ENCODE measurements at places on chromosomes 4 and X.

- DNase-seq, result no peak
Measured at GRCh38 chrX:103376118-103376978, at the start of gene BEX3. TSS of gene BEX3 (plus strand) at chrX:103376538. CDS start at chrX:103377522, 984 bp downstream.

- no peak for DNase-seq
Measured at GRCh38 chrX:82816562-82816961, 691.5 kb upstream of the POU3F4 start.

DNA sequence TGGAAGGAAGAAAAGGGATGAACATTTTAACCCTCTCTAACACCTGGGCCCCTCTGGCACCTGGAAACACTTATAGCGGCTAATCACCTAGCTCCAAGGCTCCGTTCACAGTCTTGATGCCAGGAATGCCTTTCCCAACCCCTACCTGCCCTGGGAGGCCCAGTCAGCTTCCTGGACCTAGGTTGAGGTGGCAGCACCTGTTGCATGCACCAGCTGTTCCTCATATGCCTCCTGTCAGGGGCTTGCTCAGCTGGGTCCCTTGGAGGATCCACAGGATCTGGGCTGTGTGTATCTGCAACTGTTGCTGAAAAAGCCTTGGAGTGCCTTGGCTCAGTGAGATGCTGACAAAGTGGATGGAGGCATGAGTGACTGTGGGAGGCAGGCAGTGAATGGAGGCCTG lies 4.4 kb downstream of the CFP start:
- DNase-seq, result no peak

GRCh38 chrX:38214551-38215531 lies 5.8 kb downstream of the SRPX start:
- DNase-seq, result no peak

DNA sequence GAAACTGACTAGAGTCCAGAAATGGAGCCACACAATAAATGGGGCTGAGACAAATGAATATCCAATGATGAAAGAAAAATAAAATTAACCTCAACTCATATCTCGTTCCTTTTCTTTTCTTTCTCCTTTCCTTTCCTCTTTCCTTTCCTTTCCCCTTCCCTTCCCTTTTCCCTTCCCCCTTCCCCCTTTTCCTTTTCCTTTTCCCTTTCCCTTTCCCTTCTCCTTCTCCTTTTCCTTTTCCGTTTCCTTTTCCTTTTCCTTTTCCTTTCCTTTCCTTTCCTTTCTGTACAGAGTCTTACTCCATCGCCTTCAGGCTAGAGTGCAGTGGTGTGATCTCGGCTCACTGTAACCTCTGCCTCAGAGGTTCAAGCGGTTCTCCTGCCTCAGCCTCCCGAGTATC lies 146.3 kb downstream of the RTL9 start:
- DNase-seq, result no peak

GRCh38 chrX:103503163-103503852 lies 16.0 kb downstream of the RAB40A start:
- no peak for DNase-seq

DNA sequence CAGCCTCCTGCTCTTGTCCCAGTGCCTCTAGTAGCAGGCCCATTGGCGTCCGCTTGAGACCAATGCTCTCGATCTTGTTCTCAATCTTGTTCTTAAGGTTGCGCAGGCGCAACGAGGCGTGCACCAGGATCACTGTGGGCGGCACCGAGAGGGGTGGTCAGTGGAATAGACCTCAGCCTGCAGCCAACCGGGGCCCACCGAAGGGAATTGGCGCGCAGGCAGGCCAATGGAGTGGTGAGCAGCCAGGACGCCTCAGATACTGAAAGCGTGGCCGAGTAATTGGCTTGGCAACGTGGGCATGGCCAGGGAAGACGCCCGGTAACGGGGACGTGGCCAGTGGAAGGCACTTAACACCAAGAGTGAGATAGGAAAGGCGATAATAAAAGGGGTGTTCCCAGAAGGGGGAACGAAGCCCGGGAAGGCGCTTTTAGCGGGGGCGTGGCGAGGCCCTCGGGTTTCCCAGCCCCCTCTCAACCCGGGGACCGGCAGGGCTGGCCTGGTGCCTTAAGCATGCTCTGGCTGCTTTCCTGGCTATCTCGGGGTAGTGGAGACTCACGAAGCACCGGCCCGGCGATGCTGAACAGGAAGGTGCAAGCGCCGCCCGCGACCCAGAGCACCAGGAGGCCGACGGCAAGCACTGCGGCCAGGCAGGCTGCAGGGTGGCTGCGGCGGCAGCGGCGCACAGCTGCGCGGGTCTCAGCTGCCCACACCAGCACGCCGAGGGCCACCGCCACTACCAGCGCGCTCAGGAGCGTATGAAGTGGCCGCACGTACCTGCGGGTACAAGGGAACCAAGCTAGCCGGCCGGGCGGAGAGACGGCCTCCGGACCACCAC lies 1.7 kb downstream of the PRAF2 start:
- DNase-seq, result no peak

- no peak for DNase-seq
Measured at GRCh38 chr4:128837679-128838078, 28.2 kb downstream of the JADE1 start.

- no peak for DNase-seq
Measured at GRCh38 chr4:25663781-25664180, 8.1 kb downstream of the SLC34A2 start.

DNA sequence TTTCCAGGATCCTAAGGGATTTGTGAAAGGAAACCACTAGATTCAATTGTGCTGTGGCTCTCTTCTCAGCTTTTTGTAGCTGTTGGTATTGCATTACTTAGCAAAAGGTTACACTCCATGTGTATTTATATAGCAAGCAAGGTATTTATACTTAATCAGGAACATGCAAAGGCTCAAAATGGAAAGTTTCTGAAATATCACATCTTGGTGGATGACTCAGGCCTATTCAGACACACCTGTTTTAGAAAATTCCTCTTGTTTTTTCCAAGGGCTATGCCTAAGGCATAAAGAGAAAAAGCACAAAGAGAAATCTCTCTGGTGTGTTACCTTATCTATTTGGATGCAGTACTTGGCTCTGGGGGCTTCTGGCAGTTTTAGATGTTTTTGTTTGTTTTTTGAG lies 144.4 kb upstream of the GALNT7 start:
- no peak for DNase-seq

- DNase-seq, result no peak
Measured at GRCh38 chr4:853416-853781, 27.5 kb upstream of the CPLX1 start.

DNA sequence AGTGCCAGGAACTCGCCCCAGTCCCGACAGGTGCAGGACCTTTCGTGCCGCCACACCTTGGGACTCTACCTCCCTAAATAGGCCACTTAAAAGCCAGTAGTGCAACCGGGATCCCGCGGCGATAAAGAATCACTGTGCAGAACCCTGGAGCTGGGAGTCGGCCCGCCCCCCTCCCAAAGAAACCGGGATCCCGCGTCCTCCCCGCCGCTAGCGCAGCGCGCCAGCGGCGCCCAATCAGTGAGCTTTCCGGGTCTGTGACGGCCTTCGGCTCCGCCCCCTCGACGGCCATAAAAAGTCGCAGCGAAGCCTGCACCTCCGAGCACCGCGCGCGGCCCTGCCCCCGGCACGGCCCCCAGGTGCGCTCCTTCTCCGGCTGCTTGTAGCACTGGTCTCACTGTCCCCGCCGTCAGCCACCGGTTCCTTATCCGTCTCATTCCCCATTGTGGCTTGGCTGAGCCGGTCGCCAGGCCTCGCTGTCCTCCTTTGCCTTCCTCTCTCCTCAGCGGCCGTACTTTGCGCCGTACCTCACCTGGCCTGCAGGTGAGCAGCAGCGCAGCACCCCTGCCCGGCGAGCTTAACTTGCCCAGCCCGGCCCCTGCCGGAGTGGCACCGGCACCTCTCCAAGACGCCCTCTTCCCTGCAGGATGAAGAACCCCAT lies at the start of gene LRAT:
Gene LRAT, plus strand, starts transcription at position 318 of the 658 bp plus-strand sequence. Its CDS starts 327 bp downstream, at position 645.
- no peak for DNase-seq

- no peak for DNase-seq
Measured at GRCh38 chr4:184250795-184251669, 33.4 kb upstream of the ENPP6 start.

DNA sequence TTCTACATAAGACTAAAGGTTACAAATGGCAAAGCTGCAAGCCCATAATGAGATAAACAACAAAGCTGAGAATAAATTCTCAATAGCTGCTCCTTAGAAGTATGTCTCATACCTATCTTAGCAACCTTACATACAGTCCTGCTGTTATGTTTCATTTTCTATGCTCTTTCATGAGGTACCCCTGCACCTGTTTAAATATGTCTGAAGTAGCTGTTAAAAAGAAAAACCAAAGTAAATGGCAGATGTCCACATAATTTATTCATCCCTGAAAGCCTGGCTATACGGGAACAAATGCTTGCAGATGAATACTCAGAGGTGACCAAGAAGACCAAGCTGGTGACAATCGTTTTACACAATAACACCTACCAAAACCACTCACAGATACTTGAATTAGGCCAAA lies 22.5 kb downstream of the PPA2 start:
- DNase-seq, result no peak

DNA sequence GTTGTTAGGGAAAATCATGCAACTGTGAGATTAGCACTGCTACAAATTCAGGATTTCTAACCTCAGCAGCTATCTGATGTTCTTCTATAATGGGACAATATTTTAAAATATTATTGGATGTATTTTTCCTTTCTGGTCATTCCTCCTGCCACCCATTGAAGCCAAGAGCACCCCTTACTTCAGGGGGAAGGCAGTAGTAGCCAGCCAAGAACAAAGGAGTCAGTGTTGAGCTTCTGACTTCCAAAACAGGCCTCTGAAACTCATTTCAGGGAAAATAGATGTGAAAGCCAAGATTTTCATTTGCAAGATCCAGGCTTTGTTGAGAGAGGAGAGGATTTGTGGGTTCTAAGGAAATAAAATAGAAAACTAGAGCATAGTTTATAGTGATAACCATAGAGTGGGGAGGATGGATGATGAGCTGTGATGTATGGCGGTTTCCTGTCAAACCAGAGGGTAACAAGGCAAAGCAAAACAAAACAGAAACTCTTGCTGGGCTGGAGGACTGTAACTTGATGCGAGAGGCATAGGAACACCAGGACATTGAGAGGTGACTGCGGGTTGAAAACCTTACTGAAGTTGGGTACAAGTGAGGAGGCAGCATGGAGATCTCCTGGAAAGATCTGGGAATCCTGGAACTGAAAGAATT lies 173.7 kb upstream of the LEF1 start:
- DNase-seq, result peak; percentile 21

- no peak for DNase-seq
Measured at GRCh38 chr4:138727731-138728130, 287.9 kb upstream of the NOCT start.

- DNase-seq, result no peak
Measured at GRCh38 chr4:73687421-73687820, 52.9 kb upstream of the CXCL8 start.

GRCh38 chr4:52968241-52968640 lies 106.1 kb downstream of the RASL11B start:
- no peak for DNase-seq

DNA sequence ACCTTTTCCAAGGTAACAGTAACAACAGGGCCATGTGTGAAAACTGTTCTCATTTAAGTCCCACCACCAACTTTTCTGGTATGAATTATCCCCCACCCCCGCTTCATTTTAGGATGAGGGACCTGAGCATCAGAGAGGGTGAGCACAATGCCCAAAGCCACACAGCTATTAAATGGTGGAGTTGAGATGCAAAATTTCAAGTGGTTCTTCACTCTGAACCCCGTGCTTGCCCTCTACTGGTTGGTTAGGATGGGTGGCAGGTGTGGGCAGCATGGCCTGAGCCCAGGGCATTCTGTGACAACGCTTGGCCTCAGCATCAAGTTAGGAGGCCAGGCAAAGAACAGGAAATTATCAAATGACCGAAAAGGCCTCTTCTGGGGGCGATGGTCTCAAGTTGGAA lies 33.5 kb downstream of the MED28 start:
- DNase-seq, result no peak

GRCh38 chr4:34572026-34572425 lies 1672.3 kb downstream of the ARAP2 start:
- DNase-seq, result no peak

DNA sequence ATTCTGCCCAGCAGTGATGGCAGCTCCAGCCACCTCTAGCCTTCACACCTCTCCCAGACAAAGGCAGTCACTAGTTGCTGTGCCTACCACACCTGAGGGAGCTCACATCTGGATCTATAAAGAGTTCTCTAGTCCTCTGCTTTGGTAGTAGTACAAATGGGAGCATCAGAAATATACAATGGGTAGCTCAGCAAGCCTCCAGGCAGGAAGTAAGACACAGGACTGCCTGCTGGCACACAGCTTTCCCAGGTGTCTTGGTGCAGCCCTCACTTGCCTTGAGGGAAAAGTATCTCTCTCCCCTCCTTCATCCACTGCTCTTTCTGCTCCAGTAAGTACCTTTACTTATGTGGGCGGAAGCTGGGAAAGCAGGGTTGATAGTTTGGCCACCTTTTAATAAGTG lies 212.9 kb upstream of the SLC7A11 start:
- DNase-seq, result no peak

DNA sequence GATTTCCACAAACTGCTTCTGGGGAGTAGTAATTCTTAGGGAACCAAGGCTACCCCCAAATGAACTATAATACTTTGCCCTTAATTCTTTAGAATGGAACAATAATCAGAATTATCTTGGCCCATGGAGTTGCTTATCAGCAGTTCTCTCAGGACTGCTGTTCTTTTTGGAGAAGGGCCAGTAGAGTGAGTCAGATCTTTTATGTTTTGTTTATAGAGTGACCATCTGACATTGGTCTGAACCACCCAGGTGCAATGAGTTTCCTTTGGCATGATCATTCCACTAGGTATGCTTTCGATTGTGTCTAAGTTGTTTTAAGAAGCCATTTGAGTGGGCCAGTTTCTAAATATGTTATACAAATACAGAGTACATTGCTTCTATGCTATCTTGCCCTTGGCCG lies 31.8 kb downstream of the PRRG1 start:
- no peak for DNase-seq

GRCh38 chr4:177191991-177192390 lies 117.7 kb upstream of the NEIL3 start:
- DNase-seq, result no peak

GRCh38 chrX:630612-631496 lies at the start of gene SHOX:
TSS of gene SHOX (plus strand) at chrX:630791. CDS start at chrX:630898, 107 bp downstream.
- DNase-seq, result no peak

DNA sequence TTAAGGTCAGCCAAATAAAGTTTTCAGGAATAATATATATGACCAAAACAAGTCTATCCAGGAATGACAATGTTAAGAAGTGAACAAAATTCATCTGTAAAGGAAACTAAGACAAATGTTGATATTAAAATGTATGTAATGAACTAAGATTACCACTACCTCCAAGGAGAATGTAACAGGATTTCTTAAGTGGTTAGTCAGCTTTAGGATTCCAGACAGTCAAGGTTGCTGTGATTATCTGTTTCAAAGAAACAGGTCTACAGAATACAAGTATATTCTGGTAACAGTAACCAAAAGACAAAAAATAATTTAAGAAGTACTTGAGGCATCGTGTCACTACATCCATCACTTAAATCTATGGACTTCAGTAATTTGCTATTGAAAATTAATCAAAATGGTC lies 172.8 kb downstream of the SCFD2 start:
- DNase-seq, result no peak

DNA sequence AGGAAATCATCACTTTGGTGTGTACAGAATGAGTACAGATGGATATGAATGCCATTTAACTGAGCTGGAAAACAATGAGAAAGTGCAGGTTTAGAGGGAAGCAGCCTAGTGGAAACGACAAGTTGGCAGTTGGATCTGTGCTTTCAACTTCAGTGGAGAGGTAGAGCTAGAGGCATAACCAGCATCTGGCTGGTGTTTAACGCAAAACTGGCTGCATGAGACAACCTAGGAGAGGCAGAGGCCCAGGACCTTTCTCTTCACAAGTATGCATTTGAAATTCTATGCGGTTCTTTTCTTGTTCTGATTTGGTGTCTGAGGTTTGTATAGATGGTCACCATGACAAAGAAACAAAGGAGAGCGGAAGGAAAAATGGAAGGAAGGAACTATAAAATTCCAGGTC lies 63.1 kb downstream of the ANXA5 start:
- DNase-seq, result no peak

- DNase-seq, result no peak
Measured at GRCh38 chrX:16212436-16212835, 45.2 kb downstream of the MAGEB17 start.
